A172 (cell line): ENCODE measurements at places on chromosomes 2 and 18. TPM values are rescaled to one million over a fixed set of nuclear protein-coding genes. Genes with fewer than 3 reads are reported as not detected.

Gene SP140L
- total RNA-seq, result 10.4 and 13.0 TPM in 2 replicates

Gene TMEM178A
- total RNA-seq, result not detected in 2 replicates

DNA sequence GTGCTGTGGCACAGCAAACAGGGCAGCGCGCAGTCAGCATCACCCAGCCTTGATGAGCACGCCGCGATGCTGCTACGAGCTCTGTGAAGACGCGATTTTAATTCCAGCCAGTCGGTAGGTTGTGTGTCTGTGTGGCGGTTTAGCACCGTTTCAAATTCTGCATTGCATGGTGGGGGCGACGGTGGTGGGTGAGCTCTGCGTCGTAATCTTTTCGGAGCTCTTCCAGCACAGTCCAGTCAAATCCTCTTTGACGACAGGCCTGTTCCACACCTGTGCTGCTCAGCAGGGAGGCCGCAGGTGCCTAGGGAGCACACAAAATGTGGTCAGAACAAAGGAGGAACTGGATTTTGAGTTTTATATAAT is 8.6 kb downstream of the ALLC start:
- no peak for DNase-seq

- DNase-seq, result no peak
These were observed 138.7 kb downstream of the RNF152 start for GRCh38 chr18:61754039-61754583.

GRCh38 chr2:12502759-12503158 is 214.0 kb upstream of the TRIB2 start:
- no peak for DNase-seq

GRCh38 chr2:157480182-157480961 is 36.5 kb upstream of the CYTIP start:
- no peak for DNase-seq

GRCh38 chr2:29372185-29372584 is 257.0 kb downstream of the CLIP4 start:
- no peak for DNase-seq

- peak; percentile 75 for DNase-seq
These were observed 39.2 kb downstream of the BIN1 start for GRCh38 chr2:127067620-127068350.

DNA sequence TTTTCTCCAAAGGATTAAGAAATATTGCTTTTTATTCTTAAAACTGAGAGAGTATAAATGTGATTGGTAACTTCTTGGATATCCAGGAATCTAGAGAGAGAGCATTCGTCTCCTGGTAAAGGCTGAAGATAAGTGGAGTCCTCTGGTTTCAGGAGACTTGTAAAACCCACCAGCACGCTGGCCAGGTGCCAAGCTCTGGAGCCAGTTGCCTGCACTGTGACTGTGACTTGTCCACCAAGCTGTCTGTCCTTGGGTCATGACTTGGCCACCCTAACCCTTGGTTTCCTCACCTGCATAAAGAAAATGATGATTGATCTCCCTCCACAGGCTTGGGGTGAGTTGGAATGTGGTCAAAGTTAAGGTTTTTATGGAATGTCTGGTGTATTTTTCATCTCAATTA is 185.4 kb upstream of the NCKAP5 start:
- no peak for DNase-seq
